ENCODE measurements at places on chromosomes 4 and X. TPM values are rescaled to one million over a fixed set of nuclear protein-coding genes. Genes with fewer than 3 reads are reported as not detected.

The OCIAD1 gene
- total RNA-seq: 181 TPM

The ACTRT1 gene
- not detected for total RNA-seq

The MMRN1 gene
- 0.45 TPM for total RNA-seq

The PNCK gene
- 0.33 TPM for total RNA-seq

The NDST4 gene
- not detected for total RNA-seq

The SLC9B2 gene
- total RNA-seq: 10.4 TPM

The CENPVL3 gene
- total RNA-seq: not detected

The CCNQ gene
- 14.5 TPM for total RNA-seq

The IL13RA2 gene
- total RNA-seq: 213 TPM

The VEGFD gene
- 1.6 TPM for total RNA-seq

The TBCK gene
- total RNA-seq: 59.7 TPM

The TNIP2 gene
- total RNA-seq: 65.7 TPM

The GSX2 gene
- total RNA-seq: not detected

The KLHL13 gene
- total RNA-seq: 0.82 TPM

GRCh38 chr4:187849556-187850225, 145.9 kb upstream of the ZFP42 start:
- DNase-seq: no peak

- peak; percentile 80 for DNase-seq
These were observed 3.4 kb downstream of the SPARCL1 start for GRCh38 chr4:87525636-87526295.

DNA sequence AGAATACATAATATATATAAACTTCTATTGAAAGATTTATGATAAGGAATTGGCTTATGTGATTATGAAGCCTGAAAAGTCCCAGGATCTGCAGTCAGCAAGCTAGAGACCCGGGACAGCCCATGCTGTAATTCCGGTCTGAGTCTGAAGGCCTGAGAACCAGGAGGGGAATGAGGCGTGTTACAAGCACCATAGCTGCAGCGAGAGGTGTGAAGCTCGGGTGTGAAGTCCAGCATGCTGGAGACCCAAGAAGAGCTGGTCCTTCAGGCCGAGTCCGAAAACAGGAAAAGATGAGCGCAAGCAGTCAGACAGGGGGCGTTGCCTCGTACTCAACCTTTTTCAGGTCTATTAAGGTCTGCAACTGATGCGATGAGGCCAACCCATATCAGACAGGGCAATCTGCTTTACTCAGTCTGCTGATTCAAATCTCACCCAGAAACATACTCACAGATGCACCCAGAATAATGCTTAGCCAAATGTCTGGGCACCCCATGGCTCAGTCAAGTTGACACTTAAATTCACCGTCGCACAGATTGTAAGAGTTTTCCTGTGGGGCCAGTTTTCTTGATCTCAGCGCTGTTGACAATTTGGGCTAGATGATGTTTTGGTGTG, 40.4 kb downstream of the SMIM20 start:
- DNase-seq: no peak

DNA sequence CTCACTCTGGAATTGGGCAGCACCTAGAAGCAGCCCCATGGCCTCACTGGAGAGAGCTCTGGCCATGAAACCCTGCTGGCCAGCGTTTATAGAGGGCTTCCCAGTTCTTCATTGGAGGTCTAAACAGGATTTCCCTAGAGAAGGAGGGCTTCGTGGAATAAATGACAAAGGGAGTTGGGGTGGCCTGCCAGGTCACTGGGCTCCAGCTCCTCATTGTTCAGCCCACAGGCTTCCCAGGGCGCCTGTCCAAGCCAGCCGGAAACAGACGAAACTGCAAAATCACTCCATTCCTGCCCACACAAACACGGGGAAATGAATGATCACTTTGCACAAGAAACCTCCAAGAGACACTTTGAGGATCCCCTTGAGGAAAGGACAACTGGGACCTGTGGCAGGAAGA, 189.7 kb downstream of the TSPAN5 start:
- DNase-seq: peak; percentile 67

- peak; percentile 92 for DNase-seq
These were observed 102.0 kb downstream of the PTTG2 start for GRCh38 chr4:38062088-38062775.

DNA sequence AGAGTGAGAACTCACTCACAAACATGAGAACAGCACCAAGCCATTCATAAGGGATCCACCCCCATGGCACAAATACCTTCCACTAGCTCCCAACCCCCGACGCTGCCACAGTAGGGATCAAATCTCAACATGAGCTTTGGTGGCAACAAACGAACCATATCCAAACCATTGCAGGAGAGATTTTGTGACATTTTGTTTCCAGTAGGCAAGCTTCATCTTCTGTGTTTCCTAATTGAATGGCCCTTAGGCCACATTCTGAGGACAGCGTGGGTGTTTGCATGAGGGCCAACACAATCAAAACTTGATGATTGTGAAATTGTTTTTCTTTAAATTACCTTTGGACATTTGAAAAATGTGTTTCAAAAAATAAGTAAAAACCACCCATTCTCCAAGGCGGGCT, 102.6 kb upstream of the LNX1 start:
- no peak for DNase-seq

- peak; percentile 32 for DNase-seq
These were observed 87.9 kb downstream of the PDK3 start for GRCh38 chrX:24553011-24553410.

DNA sequence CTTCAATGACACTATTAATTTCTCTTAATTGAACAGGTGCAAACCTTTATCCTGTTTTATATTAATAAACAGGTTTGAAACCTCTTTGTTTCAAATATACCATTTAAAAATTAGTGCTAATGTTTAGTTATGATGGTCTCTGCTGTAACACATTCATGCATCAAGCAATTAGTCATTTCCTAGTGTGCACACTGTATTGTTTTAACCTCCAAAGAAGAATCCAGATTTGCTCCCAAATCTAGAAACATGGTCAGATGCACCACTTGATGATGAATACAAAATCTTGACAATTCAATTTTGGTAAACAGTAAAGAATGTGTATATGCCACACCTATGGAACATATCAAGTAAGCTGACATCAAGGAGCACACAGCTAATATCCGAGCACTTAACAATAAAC, 157.1 kb downstream of the TRIML1 start:
- DNase-seq: no peak

- DNase-seq: no peak
These were observed 205.7 kb downstream of the SOX3 start for GRCh38 chrX:140298960-140299825.

GRCh38 chr4:23022032-23022431, 329.3 kb downstream of the GBA3 start:
- DNase-seq: peak; percentile 79

GRCh38 chrX:103513067-103513466, 6.2 kb downstream of the RAB40A start:
- DNase-seq: no peak

DNA sequence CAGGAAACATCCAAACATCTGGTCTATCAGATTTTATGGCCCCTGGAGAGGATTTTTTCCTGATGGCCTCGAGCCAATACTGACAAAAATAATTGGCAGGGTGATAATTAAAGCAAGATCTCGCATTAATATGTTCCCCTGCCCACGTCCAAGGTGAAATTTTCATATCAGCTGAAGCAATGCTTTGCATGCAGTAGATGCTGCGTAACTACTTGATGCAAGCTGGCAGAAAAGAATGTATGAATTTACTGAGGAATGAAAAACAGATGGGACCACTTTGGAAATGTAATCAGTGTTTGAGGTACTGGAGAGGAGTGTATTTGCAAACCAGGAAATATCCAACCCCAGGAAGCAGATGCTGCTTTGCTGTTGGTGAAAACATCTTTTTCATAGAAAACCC, 36.8 kb upstream of the REST start:
- peak; percentile 68 for DNase-seq

GRCh38 chrX:15843960-15844359, 10.7 kb downstream of the AP1S2 start:
- DNase-seq: no peak

DNA sequence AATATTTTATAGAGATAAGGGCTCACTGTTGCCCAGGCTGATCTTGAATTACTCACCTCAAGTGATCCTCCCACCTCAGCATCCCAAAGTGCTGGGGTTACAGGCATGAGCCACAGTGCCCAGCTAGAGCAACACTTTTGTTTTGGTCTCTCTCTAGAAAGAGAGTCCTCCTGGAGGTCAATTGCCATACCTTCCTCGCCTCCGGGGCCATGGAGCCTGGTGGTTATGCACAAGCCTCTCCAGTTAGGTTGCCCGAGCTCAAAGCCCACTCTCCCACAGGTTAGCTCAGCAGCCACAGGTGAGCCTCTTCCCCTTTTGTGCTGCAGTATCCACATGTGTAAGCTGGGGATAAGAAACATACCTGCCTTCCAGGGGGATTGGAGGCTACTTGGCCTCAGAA, 24.2 kb upstream of the MAN2B2 start:
- no peak for DNase-seq

DNA sequence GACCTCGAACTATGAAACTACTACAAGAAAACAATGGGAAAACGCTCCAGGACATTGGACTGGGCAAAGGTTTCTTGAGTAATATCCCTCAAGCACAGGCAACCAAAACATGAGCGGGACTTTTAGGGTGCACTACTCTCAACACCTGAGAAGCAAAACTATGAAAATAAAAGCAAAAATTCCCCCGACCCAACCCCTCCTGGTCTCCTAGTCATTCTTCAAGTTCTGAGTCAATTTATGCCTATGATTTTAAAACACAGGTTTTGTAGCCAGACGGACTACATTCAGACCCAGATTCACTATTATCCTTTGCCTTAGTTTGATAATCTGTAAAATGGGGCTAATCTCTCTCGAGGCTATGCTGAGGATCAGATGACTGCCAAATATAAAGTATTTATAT, 97.0 kb downstream of the SOWAHB start:
- DNase-seq: no peak

- no peak for DNase-seq
These were observed 836 bp downstream of the GRPR start for GRCh38 chrX:16124201-16124600.

DNA sequence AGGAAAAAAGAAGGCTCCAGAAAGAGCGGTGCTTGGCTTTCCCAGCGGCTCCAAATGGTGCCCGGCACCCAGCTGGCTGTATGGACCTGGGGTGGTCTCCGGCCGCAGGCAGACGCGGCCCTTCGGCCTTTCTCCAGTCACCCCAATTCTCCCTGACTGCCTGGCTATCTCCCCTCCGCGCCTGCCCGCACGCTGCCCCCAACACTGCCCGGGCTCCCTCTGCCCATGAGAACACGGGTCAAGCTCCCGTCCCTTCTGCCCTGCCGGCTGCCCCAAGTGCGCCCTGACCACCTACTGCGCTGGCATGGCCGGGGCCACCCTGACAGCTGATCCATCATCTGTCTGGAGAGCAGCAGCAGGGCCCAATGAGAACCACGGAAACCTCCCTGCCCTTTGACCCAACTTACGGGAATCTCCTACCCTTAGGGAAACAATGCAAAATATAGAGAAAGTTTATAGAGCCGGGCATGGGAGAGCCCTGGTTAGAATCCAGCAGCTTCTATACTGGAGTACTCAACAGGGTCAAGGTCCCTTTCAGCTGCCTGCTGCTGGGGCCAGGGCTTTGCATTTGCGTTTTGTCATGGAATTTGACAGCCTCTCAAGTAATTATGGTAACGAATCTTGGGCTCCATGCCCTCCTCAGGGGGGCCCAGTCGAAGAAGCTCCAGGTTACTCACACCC, 1.2 kb upstream of the FAM3A start:
- no peak for DNase-seq

GRCh38 chr4:33064238-33064637, 2344.1 kb downstream of the PCDH7 start:
- no peak for DNase-seq

- DNase-seq: no peak
These were observed 20.1 kb upstream of the ADRA2C start for GRCh38 chr4:3745886-3746656.

DNA sequence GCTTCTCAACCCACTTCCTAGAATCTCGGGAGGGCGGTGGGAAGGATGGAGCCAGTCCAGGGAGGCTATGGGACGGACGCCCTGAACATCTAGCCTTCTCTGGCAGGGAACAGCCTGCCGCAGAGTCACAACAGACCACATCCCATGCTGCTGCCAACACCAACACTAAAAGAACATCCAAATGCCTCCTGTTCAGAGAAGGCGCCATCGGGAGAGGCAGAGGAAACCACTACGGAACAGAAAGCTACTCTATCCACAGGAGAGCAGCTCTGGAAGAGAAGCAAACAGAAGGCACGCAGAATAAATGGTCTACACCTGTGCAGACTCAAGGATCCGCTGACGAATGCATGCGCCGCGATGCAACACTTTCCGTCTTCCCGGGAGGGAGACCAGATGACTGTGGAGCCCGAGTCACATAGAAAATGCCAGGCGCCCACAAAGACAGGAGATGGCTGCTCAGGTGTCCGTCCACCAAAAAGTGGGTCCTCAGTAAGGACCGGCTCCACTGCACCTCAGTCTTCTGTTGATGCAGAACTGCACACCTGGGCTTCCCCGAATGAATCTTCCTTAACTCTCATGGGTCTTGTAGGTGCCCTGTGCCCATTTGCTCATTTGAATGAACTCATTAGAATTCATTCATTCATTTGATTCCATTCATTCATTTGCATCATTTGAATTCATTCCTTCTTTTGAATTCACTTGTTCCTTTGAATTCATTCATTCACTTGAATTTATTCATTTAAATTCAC, 217.5 kb downstream of the DHRSX start:
- peak; percentile 19 for DNase-seq

- no peak for DNase-seq
These were observed 107.5 kb downstream of the VSIG4 start for GRCh38 chrX:65932173-65933084.

DNA sequence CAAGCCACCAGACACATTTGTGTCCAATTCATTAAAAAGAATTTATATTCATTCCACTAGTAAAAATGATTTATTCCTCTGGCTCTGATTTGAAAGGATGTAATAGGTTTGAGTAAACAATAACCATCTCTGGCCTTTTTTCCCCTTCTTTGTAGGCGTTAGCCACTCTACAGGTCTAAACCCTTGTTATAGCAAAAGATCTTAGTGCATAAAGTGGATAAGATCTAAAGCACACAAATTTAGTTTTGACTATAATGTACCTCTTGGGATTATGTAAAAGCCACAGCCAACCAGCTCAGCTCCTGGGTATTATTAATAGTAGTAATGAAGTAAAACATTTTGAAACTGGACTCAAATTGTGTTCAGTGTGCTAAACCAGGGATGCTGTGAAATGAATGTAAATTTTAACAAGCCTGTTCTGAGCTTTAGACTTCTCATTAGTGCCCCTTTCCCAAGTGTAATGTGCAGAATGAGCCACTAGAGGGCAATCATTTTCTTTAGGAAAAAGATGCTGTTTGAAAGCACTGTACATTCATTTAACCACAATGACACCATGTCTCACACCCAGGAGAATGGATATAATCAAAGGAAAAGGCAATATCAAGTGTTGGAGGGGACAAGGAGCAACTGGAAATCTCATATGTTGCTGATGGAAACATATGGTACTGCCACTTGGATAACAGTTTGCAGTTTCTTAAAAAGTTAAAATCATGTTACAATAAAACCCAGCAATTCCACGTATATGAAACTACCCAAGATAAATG, 69.7 kb downstream of the KLHL8 start:
- DNase-seq: peak; percentile 80
